ENCODE measurements at places on chromosomes 11 and 22.

DNA sequence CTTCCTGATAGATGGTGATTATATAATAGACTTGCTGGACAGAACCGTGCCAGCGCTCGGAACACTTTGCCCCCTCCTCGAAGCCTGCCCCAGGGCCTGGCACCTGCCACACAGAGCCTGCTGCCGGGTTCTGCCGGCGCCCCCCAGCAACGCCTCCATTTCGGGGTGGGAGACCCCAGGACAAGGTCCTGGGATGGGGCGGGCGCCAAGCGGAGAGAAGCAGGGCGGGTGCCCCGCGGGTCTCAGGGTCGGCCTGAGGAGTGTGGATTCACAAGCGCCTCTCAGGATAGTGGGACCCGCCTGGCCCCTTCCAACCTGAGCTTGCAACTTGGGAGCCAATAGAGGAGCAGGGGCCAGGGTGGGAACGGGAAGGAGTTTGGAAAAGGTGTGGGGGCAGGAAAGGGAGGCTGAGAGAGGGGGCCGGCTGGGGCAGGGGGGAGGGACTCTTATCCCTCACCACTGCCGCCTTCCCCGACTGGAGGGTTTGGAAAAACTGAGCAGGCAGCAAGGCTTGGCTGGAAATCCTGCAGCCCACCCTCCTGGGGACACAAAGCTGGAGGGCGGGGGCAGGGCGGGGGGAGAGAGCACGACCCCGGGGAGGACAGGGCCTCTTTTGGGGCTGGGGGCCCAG, 3.3 kb upstream of the BCL9L start:
- DNase-seq: no peak

DNA sequence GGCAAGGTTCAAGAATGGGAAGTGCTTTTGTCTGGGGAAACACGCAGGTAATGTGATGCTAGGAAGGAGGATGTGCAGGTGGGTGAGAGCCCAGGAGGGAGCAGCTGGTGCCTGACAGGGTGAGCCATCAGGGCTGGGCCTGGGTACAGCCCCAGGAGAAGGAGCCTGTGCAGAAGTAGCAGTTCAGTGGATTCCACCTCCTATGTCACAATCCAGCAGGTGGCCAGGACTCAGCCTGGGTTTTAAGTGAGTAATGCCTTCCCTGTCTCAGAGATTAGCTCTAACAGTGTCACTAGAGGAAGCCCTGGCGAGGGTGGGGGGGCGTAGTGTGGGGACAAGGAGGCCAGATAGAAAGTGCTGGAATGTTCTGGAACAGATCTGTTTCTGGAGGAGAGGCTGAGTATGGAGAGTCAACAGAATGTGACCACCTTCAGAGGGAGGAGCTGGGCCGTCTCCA, 8.1 kb downstream of the RIC8A start:
- no peak for DNase-seq

- DNase-seq: no peak
Observed at GRCh38 chr22:49951000-49951677, 9.4 kb upstream of the PIM3 start.

DNA sequence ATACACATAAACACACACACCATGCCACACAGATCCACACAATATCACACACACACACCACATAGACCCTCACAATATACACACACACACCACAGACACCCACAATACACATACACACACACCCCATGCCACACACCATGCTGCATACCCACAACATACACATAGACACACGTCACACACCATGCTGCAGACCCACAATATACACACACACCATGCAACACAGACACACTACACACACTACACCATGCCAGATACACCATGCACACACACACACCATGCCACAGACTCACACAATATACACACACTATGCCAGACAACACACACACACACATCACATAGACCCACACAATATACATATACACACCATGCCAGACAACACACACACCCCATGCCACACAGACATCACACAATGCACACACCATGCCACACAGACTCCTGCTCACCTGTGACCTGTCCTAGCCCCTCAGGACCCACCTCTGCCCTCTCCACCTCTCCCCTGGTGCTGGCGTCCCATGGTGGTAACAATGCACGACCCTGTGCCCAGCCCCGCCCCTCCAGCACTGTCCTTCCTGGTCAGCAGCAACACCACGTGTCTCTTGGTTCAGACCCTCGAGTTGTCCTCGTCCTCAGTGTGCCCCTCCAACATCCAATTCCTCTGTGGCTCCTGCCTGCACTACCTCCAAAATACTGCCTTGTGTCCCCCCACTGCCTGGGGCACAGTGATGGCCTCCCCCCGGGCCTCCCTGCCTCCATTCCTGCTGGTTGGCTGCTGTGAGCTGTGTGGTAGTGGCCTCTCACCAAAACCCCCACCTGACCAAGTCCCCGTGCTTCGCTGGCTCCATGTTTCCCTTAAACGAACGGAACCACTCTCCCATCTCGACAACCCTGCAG, 23.7 kb upstream of the RFPL3 start:
- DNase-seq: no peak

- DNase-seq: no peak
Observed at GRCh38 chr11:17572359-17572690, 25.3 kb downstream of the OTOG start.

DNA sequence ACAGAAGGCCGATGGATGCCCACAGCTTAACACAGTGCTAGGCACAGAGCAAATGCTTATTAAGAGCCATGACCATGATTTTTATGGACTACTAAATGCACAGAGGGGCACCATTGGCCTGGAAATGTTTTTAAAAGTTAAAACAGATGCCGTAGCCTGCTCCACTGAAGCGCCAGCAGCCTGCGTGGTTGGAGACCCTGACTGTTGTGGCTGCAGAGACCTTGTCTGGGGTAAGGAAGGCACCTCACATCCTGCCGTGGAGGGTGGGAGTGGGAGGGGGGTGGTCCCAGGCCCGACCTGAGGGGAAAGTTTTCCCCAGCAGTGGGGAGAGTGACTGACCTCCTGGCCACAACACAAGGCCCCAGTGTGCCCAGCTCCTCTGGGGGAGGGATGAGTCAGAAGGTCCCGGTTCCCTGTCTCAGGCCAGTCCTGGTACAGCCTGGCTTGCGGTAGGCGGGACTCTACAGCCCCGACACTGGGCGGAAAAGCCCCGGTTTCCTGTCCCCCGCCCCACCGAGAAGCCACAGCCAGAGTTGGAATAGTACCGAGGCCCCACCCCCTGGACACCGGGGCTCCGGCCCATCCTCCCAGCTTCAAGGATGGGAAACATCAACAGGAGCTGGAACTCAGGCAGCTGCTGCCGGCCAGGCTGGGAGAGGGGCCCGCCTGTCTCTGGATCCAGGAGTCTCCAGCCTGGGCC, 7.0 kb downstream of the CHST1 start:
- DNase-seq: no peak

DNA sequence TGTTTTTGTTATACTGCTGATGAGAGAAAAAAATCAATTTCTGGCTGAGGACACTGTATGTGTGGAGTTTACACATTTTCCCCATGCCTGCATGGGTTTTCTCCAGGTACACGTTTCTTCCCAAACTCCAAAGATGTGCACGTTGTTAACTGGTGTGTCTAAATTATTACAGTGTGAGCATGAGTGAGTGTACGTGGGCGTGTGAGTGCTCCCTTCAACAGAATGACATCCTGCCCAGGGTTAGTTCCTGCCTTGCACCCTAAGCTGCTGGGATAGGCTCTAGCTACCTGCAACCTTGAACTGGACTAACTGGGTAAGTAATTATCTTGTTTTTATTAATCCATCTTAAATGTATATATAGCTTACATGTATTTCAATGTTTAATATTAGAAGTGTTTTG, 5.5 kb downstream of the NPAT start:
- DNase-seq: no peak

DNA sequence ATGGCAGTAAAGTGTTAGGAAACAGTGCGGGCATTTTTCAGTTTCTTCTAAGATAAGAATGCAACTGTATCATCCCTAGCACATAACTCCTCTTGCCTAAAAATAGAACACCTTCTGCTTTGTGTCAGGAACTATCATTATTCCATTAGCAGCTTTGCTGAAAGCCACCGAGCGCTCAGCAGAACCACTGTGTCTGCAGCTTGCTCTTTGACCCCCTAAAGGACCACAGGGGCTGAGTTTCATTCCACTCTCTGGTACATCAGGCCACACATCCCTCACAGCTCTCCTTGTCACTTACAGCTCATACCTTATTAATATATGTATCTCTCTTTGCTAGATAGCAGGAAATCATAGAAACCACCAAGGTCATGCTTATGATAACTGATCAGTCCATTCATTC, 360.2 kb downstream of the KCNA4 start:
- DNase-seq: no peak

- DNase-seq: no peak
Observed at GRCh38 chr11:83557653-83558052, 271.5 kb upstream of the CCDC90B start.

GRCh38 chr11:69878927-69879728, 59.9 kb upstream of the FGF3 start:
- no peak for DNase-seq

- no peak for DNase-seq
Observed at GRCh38 chr11:62169448-62169847, 20.6 kb upstream of the SCGB1D1 start.

- no peak for DNase-seq
Observed at GRCh38 chr11:269146-269890, 8.9 kb upstream of the NLRP6 start.

GRCh38 chr11:72039031-72039855, 40.5 kb downstream of the IL18BP start:
- DNase-seq: no peak

DNA sequence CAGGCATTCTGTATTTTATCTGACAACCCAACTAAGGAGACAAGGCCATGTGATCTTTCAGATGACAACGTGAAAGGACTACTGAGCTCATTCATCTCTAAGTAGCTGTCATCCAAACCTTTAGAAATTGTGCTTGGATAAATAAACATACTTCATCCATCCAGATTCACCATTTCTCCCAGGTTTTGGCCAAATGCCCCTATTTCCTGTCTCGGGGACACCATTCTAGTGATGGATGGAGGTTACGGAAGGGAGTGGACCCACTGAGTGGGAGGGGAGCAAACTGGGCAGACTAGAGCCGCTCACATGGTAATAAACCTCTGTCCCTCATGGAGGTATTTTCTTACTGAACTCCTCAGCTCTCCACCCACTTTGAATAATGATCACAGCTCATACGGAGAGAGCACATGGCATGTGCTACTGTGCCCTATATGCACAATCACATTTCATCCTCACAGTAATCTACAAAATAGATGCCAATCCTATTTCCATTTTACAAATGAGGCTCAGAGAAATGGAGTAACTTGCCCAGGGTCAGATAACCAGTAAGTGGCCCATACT, 114.4 kb downstream of the SLC1A2 start:
- no peak for DNase-seq

DNA sequence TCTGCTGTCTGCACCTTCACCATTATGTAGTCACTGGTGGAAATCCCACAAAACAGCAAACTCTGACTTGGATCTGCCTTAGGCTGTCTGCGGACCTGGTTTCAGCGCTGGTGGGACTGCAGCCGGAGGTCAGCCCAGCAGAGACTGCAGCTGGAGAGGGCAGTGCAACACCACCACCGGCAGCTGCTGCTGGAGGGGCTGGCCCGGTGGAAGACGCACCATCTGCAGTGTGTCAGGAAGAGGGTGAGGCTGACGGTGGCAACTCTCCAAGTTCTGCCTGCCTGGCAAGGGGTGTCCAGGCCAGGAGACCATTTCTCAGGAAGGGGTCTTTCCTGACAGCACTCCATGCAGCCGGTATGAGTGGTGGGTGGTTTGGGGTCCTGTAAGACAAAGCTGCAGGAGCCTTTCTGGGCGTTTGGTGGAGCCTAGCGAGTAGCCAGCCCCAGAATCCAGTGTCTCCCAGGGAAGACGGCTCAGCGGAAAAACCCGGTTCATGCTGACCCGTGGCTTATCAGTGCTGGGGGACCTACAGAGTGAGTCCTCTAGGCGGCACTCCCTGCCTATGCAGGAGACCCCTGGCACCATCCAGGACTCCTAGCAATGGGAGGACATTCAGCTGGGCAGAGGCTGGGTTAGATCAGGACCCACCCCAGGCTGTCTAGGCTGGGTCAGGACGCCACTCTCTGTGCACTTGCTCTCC, 50.8 kb downstream of the PISD start:
- no peak for DNase-seq

DNA sequence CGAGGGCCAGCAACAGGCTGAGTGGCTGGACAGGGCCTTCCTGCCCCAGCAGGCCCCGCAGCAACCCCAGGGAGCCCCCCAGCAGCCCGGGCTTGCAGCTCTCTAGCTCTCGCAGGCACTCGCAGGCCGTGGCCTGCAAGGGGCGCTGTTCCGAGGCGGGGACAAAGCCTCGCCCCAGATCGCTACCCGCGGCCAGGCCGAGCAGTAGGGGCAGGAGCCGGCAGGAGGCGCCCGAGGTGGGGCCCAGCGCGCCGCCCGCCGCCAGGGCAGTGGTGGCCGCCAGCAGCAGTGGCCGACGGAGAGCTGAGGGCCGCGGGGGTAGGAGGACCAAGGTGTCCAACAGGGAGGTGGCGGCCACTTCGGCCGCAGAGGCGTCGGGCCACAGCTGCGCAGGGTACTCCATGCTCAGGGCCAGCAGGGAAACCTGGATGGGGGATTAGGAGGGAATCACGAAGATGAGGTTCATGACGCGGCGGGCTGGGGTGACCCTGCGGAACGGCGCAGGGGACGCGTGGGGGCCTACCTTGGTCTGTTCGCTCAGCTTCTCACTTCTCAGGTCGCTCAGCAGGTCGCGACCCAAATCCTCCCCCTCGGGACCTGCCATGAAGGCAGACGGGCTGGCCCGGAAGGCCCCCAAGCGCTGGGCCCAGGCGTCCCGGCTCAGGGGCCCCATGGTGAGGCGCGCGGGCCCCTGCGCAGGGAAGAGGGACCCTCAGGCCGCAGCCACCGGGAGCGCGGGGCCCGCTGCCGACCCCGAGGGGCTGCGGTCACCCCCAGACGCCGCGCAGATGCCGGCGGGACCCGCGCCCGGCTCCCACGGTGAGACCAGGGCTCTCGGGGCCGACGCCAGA, 632 bp downstream of the AP5B1 start:
- DNase-seq: peak; percentile 45

- no peak for DNase-seq
Observed at GRCh38 chr11:75561426-75562047, 516 bp upstream of the SERPINH1 start.

GRCh38 chr11:72720784-72721183, 31.4 kb downstream of the ARAP1 start:
- no peak for DNase-seq

DNA sequence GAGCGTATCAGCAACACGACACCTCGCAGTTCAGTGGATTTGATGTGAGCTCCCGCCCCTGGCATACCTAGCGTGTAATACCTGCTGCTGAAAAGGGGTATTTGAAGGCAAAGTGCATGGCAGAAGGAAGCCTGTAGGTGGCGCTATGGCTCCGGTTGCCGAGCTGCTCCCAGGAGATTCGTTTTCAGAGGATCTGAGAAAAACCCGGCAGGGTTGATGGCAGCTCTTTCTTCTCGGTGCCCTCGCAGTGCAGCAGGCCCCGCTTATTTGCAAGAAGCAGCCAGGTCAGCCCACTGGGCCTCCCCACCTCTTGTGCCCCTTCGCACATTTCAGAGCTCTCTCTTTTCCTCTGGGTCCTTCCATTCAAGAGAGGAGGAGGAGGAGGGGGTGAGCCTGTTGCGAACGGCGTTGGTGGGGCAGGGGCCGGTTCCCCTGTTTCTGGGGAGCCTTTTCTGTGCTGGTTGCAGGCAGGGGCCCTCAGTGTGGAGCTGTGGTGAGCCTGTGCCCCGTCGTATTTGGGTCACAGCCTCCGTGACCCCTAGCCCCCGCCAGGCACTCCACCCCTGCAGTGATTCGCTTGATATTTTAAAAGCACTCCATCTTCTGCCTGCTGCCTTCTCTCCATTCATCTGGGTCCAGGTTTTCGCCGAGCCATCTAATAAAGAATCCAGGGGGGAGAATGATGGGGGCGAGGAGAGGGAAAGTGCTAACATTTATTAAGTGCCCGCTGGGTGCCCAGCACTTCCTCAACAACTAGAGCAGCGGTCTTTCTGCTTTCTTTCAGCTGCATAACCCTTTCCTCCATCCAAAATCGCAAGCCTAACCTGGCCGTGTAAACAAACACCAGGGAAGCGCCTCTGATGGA, 85.3 kb upstream of the SYT13 start:
- peak; percentile 30 for DNase-seq
